ENCODE measurements at places on chromosomes 2 and 18. TPM values are rescaled to one million over a fixed set of nuclear protein-coding genes. Genes with fewer than 3 reads are reported as not detected.

Gene IL1A
- 4.5 TPM for total RNA-seq

Gene UGT1A4
- total RNA-seq: 0.12 TPM

Gene IL1RL2
- not detected for total RNA-seq

Gene GLB1L
- total RNA-seq: 5.1 TPM

Gene CFAP65
- total RNA-seq: not detected

Gene ARHGAP15
- total RNA-seq: not detected

Gene ECEL1
- not detected for total RNA-seq

Gene LRATD1
- total RNA-seq: 17.1 TPM

Gene TNFRSF11A
- total RNA-seq: 1.4 TPM

Gene TLX2
- total RNA-seq: not detected

Gene ACVR1
- 22.3 TPM for total RNA-seq

Gene TRIM54
- not detected for total RNA-seq

Gene KCNG3
- total RNA-seq: 0.06 TPM

Gene NEU4
- 0.29 TPM for total RNA-seq

Gene NDUFB3
- 73.9 TPM for total RNA-seq

Gene PRSS56
- total RNA-seq: not detected

Gene CDH19
- total RNA-seq: not detected

Gene RAB27B
- total RNA-seq: 0.99 TPM

Gene BCL2
- total RNA-seq: 2.2 TPM

Gene LBX2
- total RNA-seq: 4.3 TPM

Gene TFPI
- 182 TPM for total RNA-seq

Gene HOXD4
- 12.4 TPM for total RNA-seq

Gene ANKRD39
- total RNA-seq: 21.4 TPM

Gene SCYGR4
- not detected for total RNA-seq

Gene AMER3
- not detected for total RNA-seq

Gene GREB1L
- 1.4 TPM for total RNA-seq

Gene NEUROD1
- not detected for total RNA-seq

Gene MSTN
- not detected for total RNA-seq

Gene C2orf66
- total RNA-seq: 1.1 TPM

Gene C2orf76
- 13.4 TPM for total RNA-seq

Gene SKOR2
- total RNA-seq: not detected

Gene SLC16A14
- 1.1 TPM for total RNA-seq

Gene RAX
- total RNA-seq: not detected

Gene PDCD1
- not detected for total RNA-seq

Gene G6PC2
- not detected for total RNA-seq

Gene RPL31
- total RNA-seq: 1,005 TPM

Gene DNAJC5G
- 0.47 TPM for total RNA-seq

Gene CENPA
- total RNA-seq: 3.6 TPM

Gene R3HDM1
- total RNA-seq: 16.9 TPM

Gene FTCDNL1
- total RNA-seq: not detected

Gene ARHGEF33
- 0.19 TPM for total RNA-seq

Gene CPLX4
- total RNA-seq: not detected

Gene PNKD
- 41.8 TPM for total RNA-seq

Gene STON1
- 7.3 TPM for total RNA-seq

Gene NEB
- total RNA-seq: 1.5 TPM

Gene MC2R
- total RNA-seq: not detected

Gene DIS3L2
- 33.5 TPM for total RNA-seq

Gene DLGAP1
- total RNA-seq: 1.6 TPM
